ENCODE measurements at places on chromosomes 1 and 21.

DNA sequence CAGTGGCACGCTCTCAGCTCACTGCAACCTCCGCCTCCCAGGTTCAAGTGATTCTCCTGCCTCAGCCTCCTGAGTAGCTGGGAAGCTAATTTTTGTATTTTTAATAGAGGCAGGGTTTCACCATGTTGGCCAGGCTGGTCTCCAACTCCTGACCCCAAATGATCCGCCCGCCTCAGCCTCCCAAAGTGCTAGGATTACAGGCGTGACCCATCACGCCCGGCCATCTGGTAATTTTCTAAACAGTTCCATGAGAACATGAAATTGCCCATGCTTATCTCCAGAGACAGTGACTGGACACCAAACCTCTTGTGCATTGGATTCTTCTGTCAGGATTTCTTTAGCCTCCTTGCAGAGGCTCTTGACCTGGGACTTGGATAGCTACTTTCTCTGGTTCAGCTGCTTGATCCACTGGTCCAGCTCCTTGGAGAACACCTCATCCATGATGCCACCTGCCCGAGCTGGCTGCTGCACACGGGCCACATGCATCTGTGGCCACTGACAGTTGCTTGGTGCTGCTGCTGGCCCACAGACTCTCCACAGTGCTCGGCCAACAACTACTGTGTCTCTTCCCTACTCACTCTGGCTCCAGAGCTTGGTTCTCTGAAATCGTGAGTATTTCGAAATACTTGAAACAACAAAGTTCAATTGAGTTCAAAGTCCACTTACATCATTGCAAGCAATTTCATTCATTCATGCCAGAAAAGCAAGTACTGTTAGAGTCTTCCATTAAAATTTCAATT lies 40.0 kb upstream of the CTPS1 start:
- DNase-seq, result no peak

- DNase-seq, result no peak
These were observed 29.8 kb downstream of the SLC2A1 start for GRCh38 chr1:42928859-42929258.

DNA sequence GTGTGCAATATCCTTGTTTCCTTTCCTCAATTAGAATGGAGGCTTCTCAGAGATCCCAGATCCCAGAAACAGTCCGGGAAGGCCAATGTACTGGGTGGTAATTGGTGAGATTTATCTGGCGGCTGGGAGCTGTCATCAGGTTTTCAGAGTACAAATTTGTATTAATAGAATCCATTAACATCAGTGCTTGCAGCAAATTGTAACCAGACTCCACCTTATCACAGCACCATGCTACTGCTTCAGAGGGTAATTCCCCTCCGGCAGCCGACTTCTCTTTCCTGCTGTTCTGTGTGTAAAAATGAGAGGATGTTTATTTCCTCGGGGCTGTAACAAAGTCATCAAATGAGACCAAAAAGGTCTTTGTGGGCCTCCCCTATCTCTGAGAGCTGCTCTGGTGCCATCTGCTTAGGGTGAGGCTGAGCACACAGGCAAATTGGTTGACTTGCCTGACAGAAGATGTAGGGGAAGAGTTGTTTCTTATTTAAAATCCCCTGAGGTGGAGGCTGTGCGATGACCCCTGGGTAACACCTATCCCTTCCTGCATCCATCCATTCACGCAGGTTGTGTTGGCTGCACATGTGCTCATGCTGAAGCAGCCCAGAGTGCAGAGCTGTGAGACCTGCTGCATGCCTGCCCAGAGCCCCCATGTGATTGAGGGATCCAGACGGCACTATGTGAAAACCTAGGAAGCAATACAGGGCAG lies 19.2 kb downstream of the NFASC start:
- no peak for DNase-seq

- DNase-seq, result peak; percentile 58
These were observed 41.4 kb upstream of the LRRC8B start for GRCh38 chr1:89483010-89483756.
